ENCODE measurements at places on chromosomes 6 and 20.

- no peak for DNase-seq
Measured at GRCh38 chr6:139240161-139241010, 51.4 kb downstream of the TXLNB start.

GRCh38 chr6:167560673-167561569, 236.0 kb downstream of the TTLL2 start:
- DNase-seq = no peak

DNA sequence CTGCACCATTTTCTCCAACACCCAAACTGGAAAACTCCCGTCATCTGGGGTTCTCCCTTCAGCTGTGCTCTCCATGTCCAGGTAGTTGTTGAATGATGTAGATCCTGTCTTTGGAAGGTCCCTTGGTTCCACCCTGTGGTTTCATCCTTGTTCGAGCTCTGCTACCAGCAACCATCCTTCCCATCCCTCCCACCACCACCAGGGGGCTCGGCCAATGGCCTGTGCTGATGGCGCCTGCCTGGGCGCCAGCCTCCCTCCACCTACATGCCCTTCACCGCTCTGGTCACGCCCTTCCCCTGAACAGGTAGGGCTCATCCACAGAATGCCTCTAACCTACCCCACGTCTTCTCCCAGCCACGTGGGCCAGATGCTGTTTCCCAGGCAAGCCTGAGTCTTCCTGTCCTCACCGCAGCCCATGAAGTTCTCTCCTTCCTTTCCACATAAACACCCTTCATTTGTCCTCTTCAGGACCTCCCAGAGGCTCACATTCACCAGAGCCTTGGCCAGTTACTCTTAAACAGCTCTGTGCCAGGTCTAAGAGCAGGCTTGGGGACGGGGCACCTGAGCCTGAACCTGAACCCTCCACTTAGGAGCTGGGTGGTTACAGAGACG, 75.1 kb upstream of the DUSP22 start:
- no peak for DNase-seq

DNA sequence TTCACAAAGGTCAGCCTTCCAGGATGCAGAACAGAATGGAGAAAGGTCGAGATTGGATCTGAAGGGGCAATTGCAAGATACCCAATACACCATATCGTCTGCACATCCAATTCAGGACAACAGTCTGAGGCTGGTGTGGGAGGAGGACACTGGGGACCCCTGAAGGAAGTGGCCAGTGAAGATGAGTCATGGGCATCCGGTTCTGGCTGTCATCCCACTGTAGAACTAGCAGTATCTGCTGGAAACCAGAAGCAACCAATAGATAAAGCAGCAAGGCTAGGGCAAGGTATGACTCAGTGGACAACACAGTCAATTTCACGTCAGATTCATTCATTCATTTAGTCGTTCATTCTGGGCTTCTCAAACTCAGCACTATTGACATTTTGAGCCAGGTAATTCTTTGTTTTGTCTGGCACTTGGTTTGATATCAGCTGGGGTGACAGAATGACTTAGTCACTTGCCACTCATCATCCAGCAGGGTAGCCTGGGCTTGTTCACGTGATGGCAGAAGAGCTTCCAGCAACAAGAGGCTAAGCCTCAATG, 30.3 kb upstream of the SHLD1 start:
- DNase-seq = no peak

DNA sequence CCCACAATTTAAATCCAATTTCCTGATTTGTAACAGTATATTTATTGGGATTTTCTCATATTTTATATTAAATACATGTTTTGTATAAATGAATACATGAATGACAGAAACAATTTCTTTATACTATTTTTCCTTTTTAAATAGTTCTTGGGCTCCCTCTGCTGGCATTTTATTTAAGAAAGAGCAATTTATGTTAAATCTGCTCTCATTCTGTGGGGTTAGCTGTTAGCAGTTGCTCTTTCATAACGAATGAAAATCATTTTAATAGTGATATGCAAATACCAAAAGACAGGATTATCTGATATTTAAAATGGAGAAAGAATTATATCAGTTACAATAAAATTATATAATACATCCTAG, 118.3 kb downstream of the RALGAPA2 start:
- peak; percentile 64 for DNase-seq

DNA sequence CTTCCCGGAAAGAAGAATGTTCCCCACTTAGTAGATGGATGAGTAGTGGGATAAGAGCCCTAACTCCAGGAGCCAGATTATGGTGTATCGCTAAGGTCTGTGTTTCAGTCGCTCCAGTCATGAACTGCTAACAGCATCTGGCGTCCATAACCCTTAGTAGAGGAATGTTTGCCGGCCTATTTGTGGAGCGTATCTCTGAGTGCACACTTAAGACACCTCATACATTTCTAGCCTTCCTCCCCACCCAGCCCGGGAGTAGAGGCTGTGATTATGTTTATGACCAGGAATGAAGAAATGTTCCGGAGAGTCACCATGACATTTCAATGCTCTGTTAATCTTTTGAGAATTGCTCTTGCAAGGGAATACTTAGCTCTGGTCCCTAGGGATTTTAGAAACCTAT, 251.1 kb upstream of the SOX4 start:
- DNase-seq = no peak

- no peak for DNase-seq
Measured at GRCh38 chr6:111880181-111880888, 7.1 kb upstream of the FYN start.

GRCh38 chr6:147506704-147507114, 1.8 kb upstream of the SAMD5 start:
- DNase-seq = peak; percentile 66

- no peak for DNase-seq
Measured at GRCh38 chr6:42503894-42504293, 52.2 kb upstream of the TRERF1 start.

DNA sequence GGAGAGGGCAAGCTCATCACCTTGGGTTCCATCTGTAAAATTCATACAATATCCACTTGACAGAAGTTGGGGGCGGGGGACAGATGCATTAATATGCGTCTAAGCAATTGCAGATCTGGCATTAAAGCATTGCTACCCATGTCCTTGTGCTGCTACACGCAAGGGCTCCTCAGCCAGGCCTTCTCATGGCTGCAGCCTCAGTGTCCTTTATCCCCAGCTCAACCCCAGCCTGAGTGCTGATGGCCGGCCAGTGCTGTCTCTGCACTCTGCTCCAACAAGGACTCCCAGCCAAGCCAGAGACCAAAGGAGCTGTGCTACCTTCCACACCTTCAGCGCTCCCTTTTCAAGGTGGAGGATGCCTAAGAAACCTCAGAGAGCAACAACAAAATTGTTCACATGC, 188.5 kb upstream of the STXBP5 start:
- DNase-seq = no peak

GRCh38 chr6:141464490-141464889, 668.2 kb upstream of the GJE1 start:
- no peak for DNase-seq

DNA sequence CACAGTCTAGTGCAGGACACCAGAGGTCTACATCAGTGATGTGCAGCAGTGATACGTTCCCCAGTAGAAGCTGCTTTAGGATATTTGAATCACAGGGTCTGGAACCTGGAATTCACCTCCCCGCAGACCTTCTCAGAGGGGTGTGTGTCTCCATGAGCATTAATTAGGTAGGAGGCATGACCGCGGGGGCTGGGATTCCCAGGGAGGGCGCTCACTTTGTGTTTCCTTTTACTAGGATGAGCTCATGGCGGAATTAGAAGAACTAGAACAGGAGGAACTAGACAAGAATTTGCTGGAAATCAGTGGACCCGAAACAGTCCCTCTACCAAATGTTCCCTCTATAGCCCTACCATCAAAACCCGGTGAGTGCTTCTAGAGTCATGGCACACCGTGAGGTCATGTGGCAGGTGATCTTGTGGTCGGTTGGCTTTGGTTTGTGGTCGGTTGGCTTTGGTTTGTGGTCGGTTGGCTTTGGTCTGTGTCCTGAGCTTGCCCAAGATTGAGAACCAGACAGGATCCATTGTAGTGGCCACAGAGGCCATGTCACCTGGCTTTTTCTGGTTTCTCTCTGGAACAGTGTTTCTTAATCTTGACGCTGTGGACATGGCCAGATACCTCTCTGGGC, 40.8 kb downstream of the CHMP4B start:
- peak; percentile 43 for DNase-seq

DNA sequence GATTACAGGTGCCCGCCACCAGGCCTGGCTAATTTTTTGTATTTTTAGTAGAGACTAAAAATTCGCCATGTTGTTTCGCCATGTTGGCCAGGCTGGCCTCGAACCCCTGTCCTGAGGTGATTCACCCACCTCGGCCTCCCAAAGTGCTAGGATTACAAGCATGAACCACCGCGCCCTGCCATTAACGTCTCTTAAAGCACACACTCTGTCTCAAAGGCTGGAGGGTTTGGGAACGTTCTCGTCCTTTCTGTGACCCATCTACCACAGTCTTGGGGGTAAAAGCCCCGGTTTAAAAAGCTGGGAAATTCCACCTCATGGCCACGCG, 57.8 kb upstream of the ARID1B start:
- DNase-seq = no peak

GRCh38 chr6:169439710-169440109, 186.1 kb upstream of the THBS2 start:
- DNase-seq = no peak

DNA sequence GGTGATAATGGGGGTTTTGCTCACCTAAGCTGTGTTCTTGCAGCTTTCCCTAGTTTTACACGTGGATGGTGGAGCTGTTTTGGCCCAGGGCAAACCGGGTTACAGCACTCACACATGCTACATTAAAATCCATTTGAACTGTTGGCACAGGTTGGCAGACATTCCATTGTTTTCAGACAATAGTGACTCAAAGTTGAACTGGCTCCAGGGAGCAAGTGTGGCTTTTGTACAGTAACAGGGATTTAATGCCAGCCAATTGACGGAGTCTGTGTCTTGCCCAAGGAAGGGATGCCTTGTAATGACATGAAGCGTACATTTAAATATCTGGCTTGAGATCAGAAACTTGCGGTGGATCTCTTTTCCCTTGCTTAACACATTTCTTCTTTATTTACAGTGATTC, 183.1 kb downstream of the DTNBP1 start:
- no peak for DNase-seq

GRCh38 chr6:1562171-1562955, 47.4 kb upstream of the FOXC1 start:
- DNase-seq = no peak

DNA sequence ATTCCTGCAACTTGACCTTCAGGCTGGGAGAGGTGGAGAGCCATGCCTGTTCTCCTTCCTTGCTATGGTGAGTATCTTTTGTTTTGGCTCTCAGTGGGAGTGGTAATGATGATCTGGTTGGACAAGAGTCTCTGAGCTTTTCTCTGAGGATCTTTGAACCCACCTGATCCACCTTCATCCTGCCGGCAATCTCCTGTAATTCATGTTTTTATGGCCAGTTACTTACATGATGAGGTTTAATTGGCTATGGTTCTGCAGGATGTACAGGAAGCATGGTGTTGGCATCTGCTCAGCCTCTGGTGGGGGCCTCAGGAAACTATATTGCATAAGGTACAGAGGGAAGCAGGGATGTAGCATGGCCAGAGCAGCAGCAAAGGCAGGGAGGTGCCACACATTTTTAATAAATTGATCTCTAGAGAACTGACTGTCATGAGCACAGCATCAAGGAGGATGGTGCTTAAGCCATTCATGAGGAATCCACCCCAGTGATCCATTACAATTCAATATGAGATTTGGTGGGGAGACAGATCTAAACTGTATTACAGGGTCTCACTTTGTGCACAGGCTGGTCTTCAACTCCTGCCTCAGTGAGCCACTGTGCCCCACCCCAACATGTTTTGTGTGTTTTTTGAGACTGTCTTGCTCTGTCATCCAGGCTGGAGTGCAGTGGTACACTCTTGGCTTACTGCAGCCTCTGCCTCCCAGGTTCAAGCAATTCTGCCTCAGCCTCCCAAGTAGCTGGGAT, 10.0 kb downstream of the HSPA1B start:
- DNase-seq = no peak

DNA sequence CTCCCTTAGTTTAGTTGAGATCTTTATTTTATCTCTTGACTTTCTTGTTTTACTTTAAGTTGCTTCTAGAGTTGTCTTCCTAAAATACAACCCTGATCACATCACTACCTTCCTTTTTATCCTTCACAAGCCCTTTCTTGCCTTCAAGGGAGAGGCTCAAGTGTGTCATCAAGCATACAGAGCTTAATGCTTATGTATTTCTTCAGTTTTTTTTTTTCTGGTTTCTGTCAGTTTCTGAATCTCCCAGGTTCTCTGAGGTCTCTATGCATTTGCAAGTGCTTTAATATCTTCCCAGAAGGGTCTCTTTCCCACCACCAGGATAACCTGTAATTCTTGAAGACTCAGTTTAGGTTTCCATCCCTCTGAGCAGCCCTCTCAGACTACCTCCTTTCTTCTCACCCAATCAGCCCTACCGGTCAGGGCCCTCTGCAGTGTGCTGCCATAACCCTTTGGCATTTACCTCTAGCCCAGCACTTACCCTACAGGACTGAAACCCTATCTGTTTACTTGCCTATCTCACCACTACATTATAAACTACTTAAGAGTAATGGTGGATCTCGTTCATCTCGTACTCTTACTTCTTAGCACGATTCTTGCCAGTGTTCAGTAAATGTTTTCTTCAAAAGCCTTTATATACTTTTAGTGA, 36.9 kb downstream of the EYA4 start:
- DNase-seq = no peak

DNA sequence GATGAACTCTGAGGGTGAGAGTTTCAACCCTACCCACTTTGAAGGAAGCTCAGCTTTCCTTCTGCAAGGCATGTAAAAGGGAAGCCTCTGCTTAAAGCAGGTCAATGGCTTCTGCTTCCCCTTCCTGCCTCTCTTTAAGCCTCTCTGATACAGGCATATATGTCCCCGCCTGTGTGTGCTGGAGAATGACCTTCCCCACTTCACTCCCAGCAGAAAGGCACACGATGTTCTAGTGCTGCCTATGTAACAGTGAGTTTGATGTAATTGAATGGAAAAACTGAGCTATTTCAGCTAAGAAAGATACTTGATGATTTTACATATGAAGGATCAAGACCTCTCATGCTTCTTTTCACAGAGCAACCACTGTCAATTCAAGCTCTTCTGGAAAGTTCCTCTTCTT, 632.2 kb downstream of the HACE1 start:
- no peak for DNase-seq

GRCh38 chr6:132866762-132867449, 52.5 kb downstream of the RPS12 start:
- DNase-seq = no peak

- DNase-seq = no peak
Measured at GRCh38 chr20:2093159-2093781, 8.4 kb upstream of the STK35 start.

DNA sequence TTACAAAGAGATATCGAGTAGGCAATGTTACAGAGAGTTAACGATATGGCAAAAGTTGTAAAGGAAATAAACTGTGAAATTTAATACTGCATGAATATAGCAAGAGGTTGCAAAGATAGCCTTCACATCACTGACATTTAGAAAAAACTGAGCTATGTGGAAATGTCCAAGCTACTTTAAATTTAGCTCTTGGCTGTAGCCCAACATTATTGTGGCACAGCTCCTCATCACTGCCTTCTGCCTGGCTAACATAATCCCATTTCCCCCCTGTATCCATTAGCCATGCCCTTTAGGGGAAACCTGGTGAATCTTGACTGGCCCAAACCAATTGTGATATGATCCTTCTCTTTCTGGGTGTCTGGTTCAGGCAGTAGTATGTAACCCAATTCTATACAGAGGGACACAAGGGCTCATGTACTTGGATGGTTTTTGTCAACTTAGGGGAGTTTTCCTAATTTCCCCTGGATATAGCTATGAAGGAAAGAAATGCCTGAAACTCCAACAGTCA, 115.4 kb downstream of the PFDN4 start:
- no peak for DNase-seq

- no peak for DNase-seq
Measured at GRCh38 chr6:46674410-46674809, 13.3 kb upstream of the TDRD6 start.

Data from kidney (tissue), 22 donors.